Activated naive CD4-positive, alpha-beta T cell (primary cell): ENCODE measurements at places on chromosomes 1 and 21.

DNA sequence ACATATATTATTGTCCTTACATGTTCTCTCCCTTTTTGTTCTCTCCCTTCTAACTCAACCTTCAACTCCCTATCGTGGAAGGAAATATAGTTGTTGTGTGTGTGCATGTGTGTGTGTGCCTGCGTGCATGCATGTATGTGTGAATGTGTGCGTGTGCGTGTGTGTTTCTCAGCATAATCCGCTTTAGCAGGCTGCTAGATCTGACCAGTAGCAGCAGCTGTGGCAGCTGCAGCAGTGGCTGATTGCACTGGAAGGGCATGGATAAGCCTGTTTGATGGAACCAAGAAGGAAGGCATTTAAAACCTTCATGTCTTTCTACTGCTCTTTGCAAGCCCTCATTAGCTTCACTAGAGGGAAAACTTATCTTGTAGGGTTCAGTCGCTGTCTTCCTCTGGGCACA, 65.6 kb upstream of the IRF2BP2 start:
- no peak for DNase-seq

DNA sequence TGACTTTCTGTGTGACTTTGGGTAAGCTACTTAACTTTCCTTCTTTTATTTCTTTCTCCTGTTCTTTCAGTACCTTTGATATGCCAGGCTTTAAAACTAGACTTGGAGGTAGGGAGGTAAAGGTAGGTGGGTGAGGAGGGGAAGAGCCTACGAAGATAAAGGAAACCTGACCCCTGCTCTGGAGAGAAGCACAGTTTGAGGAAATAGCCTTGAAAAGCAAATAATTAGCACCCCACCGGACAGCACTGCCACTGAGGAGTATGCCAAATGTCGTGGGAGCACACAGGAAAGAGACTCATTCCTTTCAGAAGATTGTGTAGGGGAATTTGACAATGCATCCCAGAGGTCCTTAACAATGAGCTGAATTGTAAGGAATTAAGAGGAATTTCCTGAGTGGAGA, 65.2 kb upstream of the SPAG17 start:
- no peak for DNase-seq

DNA sequence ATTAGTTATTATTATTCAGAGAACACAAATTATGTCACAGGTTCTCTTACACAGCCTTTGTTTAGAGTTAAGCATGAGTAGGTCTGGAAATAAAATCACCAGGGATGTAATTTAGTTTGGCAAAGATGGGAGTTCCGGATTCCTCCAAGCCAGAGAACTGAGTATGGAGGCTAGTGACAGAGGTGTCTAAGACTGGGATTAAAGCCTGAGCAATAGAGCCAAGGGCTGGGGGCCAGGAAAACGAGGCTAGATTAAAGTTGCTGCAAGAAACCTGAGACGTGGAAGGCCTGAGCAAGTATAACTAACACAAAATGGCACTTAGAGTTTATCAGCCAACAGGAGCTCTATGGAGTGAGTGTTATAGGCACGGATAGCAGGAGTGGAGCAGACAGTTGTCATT, 381.6 kb downstream of the SRGAP2C start:
- DNase-seq = no peak

- no peak for DNase-seq
Measured at GRCh38 chr1:54127594-54128300, 25.1 kb downstream of the CDCP2 start.
